ENCODE measurements at places on chromosomes 4 and X.

GRCh38 chr4:153448003-153448731 is 18.0 kb upstream of the TMEM131L start:
- DNase-seq, result no peak

- DNase-seq, result no peak
Observed at GRCh38 chr4:131339137-131339536, 1810.0 kb upstream of the PCDH10 start.

DNA sequence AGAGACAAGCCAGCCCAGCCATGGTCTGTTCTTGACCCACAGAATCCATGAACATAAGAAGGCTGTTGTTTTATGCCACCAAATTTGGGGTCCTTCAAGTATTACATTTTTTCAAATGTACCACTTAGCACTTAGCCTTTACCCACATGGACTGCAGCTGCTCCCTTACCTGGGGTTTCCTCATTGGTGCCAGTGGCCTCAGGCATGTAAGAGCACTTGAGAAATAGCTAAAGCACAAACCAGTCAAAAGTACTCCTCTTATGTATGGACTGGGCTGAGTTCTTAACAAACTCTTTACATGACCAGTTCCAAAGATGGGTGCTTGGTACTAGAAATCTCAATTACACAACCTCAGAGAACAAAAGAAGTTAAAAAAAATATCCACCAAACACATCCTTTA is 77.6 kb upstream of the MAP3K15 start:
- DNase-seq, result no peak

- no peak for DNase-seq
Observed at GRCh38 chr4:23333946-23334878, 555.6 kb downstream of the PPARGC1A start.

GRCh38 chr4:104905546-104905945 is 241.1 kb upstream of the TET2 start:
- no peak for DNase-seq

GRCh38 chr4:37383579-37384229 is 139.2 kb downstream of the NWD2 start:
- DNase-seq, result no peak

DNA sequence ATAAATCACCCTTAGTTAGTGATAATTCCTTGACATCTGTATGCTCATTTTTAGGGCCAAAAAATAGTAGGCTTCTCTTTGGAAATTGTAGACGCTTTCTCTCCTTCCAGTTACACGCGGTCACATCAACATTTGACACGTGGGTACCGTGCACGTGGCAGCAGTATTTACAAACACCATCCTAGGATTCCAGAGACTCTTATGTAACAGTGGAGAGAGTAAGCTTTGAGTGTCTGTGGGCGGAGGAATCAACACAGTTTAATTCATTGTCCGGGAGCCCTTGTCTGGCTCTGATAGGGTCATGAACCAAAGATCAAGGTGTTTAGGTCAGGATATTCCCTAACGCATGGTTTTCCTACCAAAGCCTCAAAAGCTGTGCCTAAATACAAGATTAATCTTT is 12.2 kb downstream of the TET2 start:
- no peak for DNase-seq

- no peak for DNase-seq
Observed at GRCh38 chr4:126807132-126807531, 825.6 kb upstream of the INTU start.

GRCh38 chrX:21766101-21766500 is 8.2 kb upstream of the SMPX start:
- DNase-seq, result no peak

- DNase-seq, result no peak
Observed at GRCh38 chrX:794311-794710, 163.7 kb downstream of the SHOX start.

DNA sequence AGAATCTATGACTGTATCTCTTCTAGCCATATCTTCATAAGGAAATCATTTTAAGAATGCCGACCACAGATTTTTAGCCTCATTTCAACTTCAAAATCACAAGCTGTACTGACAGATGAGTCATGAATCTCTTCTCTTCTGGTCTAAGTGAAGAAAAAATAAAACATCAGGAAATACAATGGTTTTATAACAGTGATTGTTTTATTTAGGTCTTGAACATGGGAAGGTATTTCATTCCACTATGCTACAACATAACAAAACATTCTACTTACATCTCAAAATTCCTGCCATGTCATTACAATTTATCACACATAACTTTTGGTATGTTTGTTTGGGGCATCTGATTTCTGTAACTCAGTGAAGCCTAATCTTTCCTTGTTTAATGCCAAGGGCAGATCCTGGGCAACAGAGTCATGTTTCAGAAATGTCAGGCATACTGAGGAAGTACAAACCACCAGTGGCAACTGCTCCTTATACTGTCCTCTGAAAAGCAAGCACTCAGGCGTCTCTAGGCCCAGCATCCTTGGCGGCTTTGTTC is 325.0 kb downstream of the PDHA2 start:
- DNase-seq, result no peak

GRCh38 chr4:65241257-65241997 is 428.9 kb downstream of the EPHA5 start:
- no peak for DNase-seq

GRCh38 chr4:110012917-110013316 is 100.2 kb downstream of the EGF start:
- DNase-seq, result no peak

DNA sequence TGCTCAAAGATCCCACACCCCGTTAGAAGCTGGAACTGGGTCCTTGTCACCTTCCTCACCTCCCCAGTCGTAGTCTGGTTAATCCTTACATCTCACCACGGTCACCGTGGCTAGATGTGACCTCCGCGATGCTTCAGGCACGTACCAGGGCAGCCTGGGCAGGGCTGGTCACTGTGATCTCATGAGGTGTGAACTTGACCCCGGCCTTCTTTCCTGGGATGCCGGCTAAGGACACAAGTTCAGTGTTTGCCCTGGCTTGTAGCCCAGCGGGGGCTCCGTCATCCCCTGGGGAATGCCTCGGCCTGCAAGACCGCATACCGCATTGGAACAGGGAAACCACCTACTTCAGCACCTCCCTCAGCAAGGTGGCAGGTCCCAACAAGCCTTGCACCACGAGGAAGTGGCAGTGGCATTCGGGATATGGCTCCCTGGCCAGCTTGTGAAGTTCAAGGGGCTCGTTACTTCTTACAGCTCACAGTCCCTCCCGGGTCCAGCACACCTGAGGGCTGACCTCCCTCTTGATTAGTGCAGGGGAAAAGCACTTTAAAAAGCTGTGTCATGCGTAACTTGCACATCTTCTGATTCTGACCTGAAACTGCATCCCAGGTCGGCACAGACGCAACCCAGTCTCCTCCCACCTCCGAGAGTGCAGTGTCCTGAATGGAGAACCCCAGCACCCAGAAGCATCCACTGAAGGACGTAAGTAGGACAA is 25.9 kb downstream of the NOP14 start:
- no peak for DNase-seq

GRCh38 chrX:151743651-151744470 is 9.3 kb downstream of the CNGA2 start:
- DNase-seq, result no peak

DNA sequence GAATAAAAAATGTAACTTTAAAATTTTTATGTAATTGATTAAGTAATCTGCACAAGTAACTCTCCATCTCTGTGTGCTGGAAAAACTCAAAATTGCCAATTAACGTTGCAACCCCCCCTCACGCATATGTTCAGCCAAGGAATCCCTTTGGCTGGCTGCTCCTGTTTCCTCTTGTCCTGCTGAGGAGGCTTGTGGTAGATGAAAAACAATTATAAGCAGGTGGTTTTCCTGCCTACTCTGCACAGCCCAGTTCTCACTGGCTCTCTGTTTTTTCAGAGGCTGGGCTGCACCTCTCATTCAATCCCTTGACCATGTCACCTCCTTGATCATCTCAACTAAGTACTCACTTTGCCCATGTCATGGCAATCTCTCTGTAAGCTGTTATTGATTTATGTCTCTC is 1068.4 kb downstream of the ARAP2 start:
- DNase-seq, result no peak

GRCh38 chr4:144575181-144575580 is 70.8 kb upstream of the HHIP start:
- no peak for DNase-seq

GRCh38 chr4:79673898-79674297 is 265.9 kb upstream of the GK2 start:
- DNase-seq, result no peak

GRCh38 chr4:97394653-97395052 is 748.6 kb downstream of the STPG2 start:
- DNase-seq, result no peak

GRCh38 chrX:123424546-123424945 is 240.5 kb downstream of the GRIA3 start:
- no peak for DNase-seq

DNA sequence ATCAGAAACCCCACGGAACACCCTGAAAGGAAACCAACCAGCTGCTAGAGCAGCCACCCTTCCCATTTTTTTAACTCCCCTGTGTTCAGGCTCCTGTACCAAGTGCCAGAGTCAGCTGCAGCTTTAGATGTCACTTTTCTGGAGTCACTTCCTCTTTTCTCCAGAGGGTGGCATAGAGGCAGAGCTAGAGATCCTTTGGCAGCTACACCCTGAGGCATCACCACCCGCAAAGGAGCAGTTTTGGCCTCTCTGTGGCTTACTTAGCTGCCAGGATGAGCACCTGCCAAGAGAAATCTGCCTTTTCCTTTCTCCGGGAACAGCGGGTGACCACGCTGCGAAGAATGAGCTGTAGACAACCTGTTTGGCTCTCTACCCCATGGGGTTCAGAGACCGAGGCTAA is 58.0 kb upstream of the CHRDL1 start:
- no peak for DNase-seq

DNA sequence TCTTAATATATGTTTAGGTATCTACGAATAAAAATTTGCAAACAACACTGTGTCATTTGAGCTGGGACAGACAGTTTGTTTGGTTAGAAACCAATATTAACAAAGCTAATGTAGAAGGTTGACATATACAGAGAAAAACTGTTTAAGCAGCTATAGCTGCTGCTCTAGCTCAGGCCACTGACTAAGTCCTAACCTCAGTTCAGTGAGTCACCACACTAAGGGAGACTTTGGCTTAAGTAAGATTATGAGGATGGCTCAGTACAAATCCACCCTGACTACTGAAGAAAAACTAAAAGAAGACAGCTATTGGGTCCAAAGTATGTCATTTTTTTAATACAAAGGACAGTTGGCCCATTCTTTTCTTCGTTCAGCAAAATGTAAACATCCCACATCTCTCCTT is 717.3 kb upstream of the ACTRT1 start:
- no peak for DNase-seq

DNA sequence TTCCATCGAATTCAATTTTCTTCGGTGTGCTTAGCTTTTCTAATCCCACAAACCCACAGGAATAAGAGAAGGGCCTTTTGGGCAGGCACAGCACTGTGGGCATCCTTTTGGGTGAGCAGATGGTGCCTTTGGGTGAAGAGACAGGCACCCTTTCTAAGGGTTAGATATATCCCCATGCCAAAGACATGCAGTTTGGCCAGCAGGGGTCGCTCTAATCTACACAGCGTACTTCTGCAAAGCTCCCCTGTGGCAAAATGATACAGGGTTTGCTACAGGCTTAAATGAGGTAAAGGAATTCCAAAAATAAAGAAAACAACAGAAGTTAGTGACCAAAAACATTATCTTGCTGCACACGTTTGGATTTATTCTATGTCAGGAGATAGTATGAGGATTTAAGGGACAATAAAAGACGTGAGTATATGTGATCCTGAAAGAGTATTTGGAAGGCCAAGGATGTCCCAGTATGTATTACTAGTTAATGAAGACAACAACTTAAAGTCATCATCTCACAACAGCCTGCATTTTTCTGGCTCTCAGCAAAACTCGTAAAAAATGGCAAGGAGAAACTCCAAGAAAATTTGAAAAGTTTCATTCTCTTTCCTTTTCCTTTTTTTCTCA is 49.5 kb downstream of the PHEX start:
- no peak for DNase-seq

DNA sequence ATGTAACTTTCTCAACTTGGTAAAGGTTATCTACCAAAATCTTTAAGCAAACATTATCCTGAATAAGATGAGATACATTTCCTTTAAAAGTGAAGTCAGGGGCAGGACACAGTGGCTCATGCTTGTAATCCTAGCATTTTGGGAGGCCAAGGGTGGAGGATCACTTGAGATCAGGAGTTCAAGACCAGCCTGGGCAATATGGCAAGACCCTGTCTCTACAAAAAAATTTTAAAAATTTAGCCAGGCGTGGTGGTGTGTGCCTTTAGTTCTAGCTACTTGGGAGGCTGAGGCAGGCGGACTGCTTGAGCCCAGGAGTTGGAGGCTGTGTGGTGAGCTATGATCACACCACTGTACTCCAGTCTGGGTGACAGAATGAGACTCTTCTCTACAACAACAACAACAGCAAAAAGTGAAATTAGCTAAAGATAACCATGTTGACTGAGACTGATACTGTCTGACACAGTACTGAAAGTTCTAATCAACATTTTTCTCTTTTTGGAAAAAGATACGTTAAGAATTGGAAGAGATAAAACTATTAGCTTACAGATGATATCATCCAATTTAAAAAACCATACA is 4.9 kb downstream of the DCAF16 start:
- DNase-seq, result no peak

DNA sequence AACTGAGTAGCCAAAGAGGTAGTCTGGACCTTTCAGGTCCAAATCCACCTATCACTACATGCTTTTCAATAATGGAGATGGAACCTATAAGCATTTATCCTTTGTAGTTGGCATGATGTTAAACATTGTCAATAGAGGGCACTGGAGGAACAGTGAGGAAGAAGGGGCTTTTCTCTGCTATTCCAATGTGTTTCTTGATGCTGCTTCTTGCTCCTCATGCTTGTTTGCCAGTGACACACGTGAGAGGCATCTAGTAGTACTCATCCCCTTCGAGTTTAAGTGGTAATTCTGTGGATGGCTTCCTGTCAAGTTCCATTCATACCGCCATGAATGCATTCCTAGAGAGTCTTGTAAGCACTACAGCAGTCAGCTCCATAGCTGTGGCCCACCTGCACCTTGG is 84.0 kb downstream of the NAA11 start:
- no peak for DNase-seq

- DNase-seq, result no peak
Observed at GRCh38 chr4:66921433-66921832, 623.9 kb downstream of the CENPC start.

- DNase-seq, result no peak
Observed at GRCh38 chrX:120147537-120147936, 10.9 kb upstream of the RHOXF2 start.

- no peak for DNase-seq
Observed at GRCh38 chr4:99339172-99339571, 13.4 kb downstream of the ADH1C start.

GRCh38 chrX:44876086-44876485 is 3.1 kb downstream of the KDM6A start:
- no peak for DNase-seq

- no peak for DNase-seq
Observed at GRCh38 chrX:19096586-19096985, 25.7 kb downstream of the ADGRG2 start.

GRCh38 chr4:76024065-76024464 is 768 bp upstream of the CXCL10 start:
- no peak for DNase-seq

DNA sequence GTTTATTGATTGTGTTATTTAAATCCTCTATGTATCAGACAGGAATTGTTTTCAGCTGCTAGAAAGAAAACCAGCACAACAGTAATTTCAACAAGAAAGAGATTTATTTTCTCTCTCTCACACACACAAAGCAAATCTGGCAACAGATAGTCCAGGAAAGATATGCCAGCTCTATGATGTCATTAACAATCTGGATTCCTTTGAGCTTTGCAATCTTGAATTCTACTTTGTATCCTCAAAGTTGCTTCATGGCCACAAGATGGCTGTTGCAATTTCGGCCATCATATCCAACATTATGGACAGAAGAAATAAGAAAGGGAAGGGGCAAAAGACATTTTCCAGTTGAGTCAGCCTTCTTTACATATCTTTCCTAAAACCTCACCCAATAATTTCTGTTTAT is 19.8 kb upstream of the FMR1 start:
- no peak for DNase-seq
